ENCODE measurements at places on chromosomes 1 and 21. TPM values are rescaled to one million over a fixed set of nuclear protein-coding genes. Genes with fewer than 3 reads are reported as not detected.

DNA sequence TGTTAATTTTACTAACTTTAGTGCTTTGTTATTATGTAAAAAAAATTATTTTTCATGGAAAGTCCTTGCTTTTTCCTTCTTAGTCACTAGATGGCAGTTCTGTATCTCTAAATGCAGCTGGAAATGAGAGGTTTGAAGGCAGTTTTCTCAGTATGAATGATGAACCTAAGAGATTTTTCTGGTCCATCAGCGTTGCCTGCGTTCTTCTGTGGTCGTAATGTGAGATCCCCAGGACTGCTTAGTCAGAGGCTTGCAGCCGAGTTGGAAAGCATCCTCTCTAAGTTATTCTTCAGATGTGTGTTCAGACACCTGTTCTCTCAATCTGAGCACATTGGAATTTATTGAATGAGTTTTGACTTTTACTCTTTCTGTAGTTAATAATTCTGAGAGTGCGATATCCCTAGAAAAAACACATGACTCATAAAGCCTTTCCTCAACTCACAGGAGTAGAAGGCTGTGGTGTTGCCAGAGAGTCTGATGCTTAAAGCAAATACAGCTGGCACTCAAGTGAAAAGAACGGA lies 99.3 kb downstream of the FMN2 start:
- no peak overlapping the region for H3K27ac ChIP-seq
- no peak overlapping the region for H3K4me3 ChIP-seq
- DNase-seq = no peak
- H3K4me1 ChIP-seq = no peaks in the 10 kb centered on the region

- DNase-seq = no peak
- H3K4me3 ChIP-seq = no peak overlapping the region
- peaks cover 5% of the 10 kb centered on the region for H3K4me1 ChIP-seq
- no peak overlapping the region for H3K27ac ChIP-seq
These were observed 9.3 kb upstream of the VANGL1 start for GRCh38 chr1:115632251-115633026.

The KCNT2 gene
- 0.60 TPM for total RNA-seq

The FCRL5 gene
- not detected for total RNA-seq

GRCh38 chr1:62682531-62682930 lies 5.7 kb downstream of the DOCK7 start:
- peaks cover 31% of the 10 kb centered on the region for H3K4me1 ChIP-seq
- no peak overlapping the region for H3K27ac ChIP-seq
- no peaks in the 10 kb centered on the region for H3K27me3 ChIP-seq
- H3K4me3 ChIP-seq = no peak overlapping the region

DNA sequence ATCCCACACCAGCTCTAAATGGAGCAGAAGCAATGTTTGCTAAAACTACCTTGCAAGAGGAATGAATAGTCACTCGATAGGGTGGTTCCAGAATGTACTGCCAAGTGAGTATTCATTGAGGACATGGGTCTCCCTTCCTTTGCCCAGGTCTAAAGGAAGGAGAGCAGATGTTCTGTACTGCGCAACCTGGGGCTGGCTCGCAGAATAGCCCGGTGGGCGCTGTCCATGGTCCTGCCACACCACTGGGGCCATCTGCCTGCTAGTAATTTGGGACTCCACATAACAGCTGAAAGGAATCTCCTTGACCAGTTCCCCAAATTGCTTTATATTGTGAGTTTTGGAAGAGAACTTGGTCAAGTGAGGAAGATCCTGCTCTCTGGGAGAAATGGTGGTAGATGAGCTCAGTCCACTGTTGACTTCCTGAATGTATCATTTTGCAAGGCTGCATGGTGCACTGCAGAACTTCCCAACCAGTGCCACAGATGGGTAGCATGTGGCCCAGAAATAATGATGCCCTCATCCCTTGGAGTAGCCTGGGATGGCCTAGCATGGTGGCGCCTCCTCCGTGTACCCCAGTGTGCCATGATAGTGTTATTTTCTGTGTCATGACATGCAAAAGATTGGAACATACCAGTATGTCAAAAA lies 5.7 kb downstream of the SLC6A17 start:
- peak; percentile 61 for DNase-seq
- H3K27me3 ChIP-seq = peaks cover 92% of the 10 kb centered on the region
- no peaks in the 10 kb centered on the region for H3K36me3 ChIP-seq
- H3K27ac ChIP-seq = no peak overlapping the region
- H3K4me3 ChIP-seq = no peak overlapping the region

The ERG gene
- 17.3 TPM for total RNA-seq

GRCh38 chr1:7322283-7322785 lies 448.8 kb upstream of the VAMP3 start:
- H3K27me3 ChIP-seq = no peaks in the 10 kb centered on the region
- H3K36me3 ChIP-seq = no peaks in the 10 kb centered on the region
- no peak overlapping the region for H3K4me3 ChIP-seq
- no peaks in the 10 kb centered on the region for H3K4me1 ChIP-seq
- no peak overlapping the region for H3K27ac ChIP-seq

DNA sequence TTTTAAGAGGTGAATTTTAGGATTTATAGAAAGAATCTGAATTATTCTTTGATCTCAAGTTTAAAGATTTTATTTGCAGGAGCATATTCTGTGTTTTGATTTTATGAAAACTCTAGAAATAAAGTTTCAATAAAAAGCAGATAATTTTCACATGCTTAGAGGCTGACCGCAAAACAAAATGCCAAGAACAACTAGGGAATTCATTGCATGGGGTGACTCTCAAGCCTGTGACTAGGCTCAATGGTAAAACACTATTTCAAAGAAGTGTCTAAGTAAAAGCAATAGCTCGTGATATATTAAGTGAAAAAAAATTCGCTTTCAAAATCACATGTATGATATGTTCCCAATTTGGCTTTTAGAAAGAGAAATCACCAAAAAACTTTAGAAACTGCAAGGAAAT lies 49.6 kb downstream of the RPL5 start:
- no peak for DNase-seq
- H3K4me1 ChIP-seq = no peaks in the 10 kb centered on the region
- no peaks in the 10 kb centered on the region for H3K27me3 ChIP-seq
- H3K27ac ChIP-seq = no peak overlapping the region
- H3K4me3 ChIP-seq = no peak overlapping the region
- H3K36me3 ChIP-seq = no peaks in the 10 kb centered on the region

DNA sequence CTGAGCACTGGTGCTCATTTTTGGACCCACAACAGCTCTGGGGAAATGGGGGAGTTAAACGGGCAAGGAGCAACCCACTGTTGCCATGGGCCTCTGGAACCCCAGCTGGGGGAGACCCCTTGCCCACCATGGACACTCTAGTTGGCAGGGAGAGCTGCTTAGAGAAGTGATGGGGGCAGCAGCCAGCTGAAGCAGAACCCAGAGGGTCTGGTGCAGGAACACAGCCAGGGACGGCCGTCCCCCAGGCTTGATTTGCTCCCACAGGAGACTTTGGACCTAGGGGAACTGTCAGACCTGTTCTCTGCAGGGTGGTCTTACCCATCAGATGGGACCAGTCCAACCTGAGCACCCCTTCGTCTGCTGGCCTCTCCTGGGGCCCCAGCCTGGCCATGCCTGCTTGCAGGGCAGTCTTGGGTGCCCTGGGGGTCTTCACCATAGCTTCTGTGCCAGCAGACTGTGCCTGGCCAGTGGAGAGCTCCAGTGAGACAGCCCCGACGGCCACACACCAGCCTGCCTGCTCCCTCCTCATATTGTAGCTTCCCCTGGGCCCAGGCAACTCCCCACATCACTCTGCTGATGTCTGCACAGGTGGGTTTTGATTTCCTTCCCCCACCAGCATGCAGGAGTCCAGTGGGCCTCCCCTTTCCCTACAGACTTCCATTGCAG lies 11.3 kb downstream of the SPATC1L start:
- DNase-seq = no peak
- no peak overlapping the region for H3K4me3 ChIP-seq
- no peaks in the 10 kb centered on the region for H3K36me3 ChIP-seq
- H3K27me3 ChIP-seq = no peaks in the 10 kb centered on the region

The MFSD2A gene
- 0.22 TPM for total RNA-seq

DNA sequence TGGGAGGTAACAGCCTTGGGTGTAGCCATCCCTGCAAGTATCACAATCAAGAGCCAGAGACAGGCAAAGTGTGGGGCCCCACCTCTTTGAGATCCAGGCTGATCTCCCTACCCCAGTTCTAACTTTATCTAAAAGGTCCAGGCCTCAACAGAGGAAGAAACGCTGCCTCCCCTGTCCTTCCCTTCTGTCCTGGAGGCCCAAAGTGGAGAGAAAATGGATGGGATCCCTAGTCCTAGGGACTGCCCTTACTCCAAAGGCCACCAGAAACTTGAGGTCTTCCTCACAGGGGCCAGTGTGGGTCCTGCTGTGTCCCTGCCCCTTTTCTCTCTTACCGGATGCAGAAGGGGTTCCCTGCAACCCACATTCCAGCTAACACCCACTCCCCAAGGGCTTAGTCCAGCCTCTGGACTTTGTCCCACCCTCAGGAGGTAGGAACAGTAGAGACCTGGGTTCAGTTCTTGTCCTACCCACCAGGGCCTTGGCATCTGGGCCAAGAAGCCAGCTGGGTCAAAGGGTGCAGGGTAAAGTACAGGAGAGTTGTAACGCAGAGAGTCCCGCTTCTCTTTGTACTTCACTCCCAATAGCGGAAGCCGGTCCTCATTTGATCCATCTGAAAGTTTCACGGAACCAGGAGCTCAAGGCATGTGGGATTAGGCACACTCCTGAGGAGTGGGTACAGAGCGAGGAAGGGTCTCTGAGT lies 1.9 kb downstream of the HDGF start:
- H3K27ac ChIP-seq = peak overlapping the region; percentile 98
- no peak for DNase-seq
- H3K36me3 ChIP-seq = peaks cover 6% of the 10 kb centered on the region
- H3K27me3 ChIP-seq = no peaks in the 10 kb centered on the region
- peaks cover 81% of the 10 kb centered on the region for H3K4me1 ChIP-seq

DNA sequence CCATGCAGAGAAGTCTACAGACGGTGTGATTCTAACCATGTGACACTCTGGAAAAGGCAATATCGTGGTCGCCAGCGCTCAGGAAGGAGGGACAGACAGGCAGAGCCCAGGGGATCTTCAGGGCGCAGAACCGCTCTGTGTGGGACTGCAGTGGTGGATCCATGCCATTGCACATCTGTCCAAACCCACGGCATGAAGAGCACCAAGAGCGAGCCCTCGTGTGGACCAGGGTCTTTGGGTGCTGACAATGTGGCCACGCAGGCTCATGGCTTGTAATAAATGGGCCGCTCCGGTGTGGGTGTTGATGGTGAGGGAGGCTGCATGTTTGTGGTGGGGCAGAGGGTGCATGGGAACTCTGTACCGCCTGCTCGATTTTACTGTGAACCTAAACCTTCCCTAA lies 25.3 kb upstream of the POFUT2 start:
- H3K27ac ChIP-seq = no peak overlapping the region
- no peaks in the 10 kb centered on the region for H3K27me3 ChIP-seq
- DNase-seq = peak; percentile 12
- H3K4me3 ChIP-seq = no peak overlapping the region
- H3K4me1 ChIP-seq = peaks cover 36% of the 10 kb centered on the region

GRCh38 chr1:210301615-210302000 lies 27.1 kb upstream of the HHAT start:
- H3K36me3 ChIP-seq = no peaks in the 10 kb centered on the region
- H3K27ac ChIP-seq = peak overlapping the region; percentile 22
- no peak overlapping the region for H3K4me3 ChIP-seq
- H3K4me1 ChIP-seq = peaks cover 17% of the 10 kb centered on the region

The USH2A gene
- 3.6 TPM for total RNA-seq

- H3K4me3 ChIP-seq = no peak overlapping the region
- no peak for DNase-seq
- no peak overlapping the region for H3K27ac ChIP-seq
- H3K36me3 ChIP-seq = no peaks in the 10 kb centered on the region
- peaks cover 9% of the 10 kb centered on the region for H3K4me1 ChIP-seq
- H3K27me3 ChIP-seq = no peaks in the 10 kb centered on the region
These were observed 96.6 kb upstream of the VANGL1 start for GRCh38 chr1:115545096-115545720.

DNA sequence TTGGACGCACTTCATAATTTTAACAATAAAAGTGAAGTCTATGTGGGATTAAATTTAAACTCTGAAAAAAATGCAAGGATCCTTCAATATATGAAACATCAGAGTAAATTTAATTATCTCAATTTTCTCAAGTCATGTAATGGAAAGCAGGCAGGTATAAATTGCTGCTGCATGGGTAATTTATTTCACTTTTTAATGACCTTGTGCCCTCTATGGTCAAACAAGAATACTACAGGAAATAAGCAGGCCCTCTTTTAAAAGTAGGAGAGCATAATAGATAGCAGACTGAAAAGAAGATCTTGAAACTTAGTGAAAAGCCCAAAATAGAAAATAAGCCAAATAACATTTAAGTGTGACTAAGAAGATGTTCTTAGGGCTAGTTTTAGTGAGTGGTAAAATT lies 22.9 kb downstream of the BCAS2 start:
- no peaks in the 10 kb centered on the region for H3K36me3 ChIP-seq
- no peak for DNase-seq
- H3K4me3 ChIP-seq = no peak overlapping the region
- H3K27me3 ChIP-seq = no peaks in the 10 kb centered on the region
- no peaks in the 10 kb centered on the region for H3K4me1 ChIP-seq

The KRTAP12-2 gene
- total RNA-seq = not detected

GRCh38 chr1:115459161-115459560 lies 121.1 kb upstream of the NGF start:
- no peak for DNase-seq
- no peaks in the 10 kb centered on the region for H3K27me3 ChIP-seq
- H3K27ac ChIP-seq = no peak overlapping the region
- H3K36me3 ChIP-seq = no peaks in the 10 kb centered on the region
- no peak overlapping the region for H3K4me3 ChIP-seq

- no peak for DNase-seq
- peaks cover 46% of the 10 kb centered on the region for H3K27me3 ChIP-seq
- H3K27ac ChIP-seq = no peak overlapping the region
- H3K36me3 ChIP-seq = no peaks in the 10 kb centered on the region
These were observed 393 bp downstream of the ELAPOR1 start for GRCh38 chr1:109114342-109114674.

GRCh38 chr1:192550922-192551534 lies 24.5 kb upstream of the RGS1 start:
- no peak overlapping the region for H3K27ac ChIP-seq
- no peaks in the 10 kb centered on the region for H3K27me3 ChIP-seq
- no peak overlapping the region for H3K4me3 ChIP-seq
- no peaks in the 10 kb centered on the region for H3K4me1 ChIP-seq

GRCh38 chr1:153962088-153963029 lies 978 bp downstream of the SLC39A1 start:
- H3K4me1 ChIP-seq = peaks cover 84% of the 10 kb centered on the region
- H3K27ac ChIP-seq = peak overlapping the region; percentile 98
- H3K36me3 ChIP-seq = peaks cover 16% of the 10 kb centered on the region
- DNase-seq = no peak
- H3K27me3 ChIP-seq = no peaks in the 10 kb centered on the region

The RGSL1 gene
- not detected for total RNA-seq

The GPR37L1 gene
- 0.05 TPM for total RNA-seq

Data from left ventricle myocardium inferior (tissue), 1 donor.